ENCODE measurements at places on chromosomes 4 and X. TPM values are rescaled to one million over a fixed set of nuclear protein-coding genes. Genes with fewer than 3 reads are reported as not detected.

DNA sequence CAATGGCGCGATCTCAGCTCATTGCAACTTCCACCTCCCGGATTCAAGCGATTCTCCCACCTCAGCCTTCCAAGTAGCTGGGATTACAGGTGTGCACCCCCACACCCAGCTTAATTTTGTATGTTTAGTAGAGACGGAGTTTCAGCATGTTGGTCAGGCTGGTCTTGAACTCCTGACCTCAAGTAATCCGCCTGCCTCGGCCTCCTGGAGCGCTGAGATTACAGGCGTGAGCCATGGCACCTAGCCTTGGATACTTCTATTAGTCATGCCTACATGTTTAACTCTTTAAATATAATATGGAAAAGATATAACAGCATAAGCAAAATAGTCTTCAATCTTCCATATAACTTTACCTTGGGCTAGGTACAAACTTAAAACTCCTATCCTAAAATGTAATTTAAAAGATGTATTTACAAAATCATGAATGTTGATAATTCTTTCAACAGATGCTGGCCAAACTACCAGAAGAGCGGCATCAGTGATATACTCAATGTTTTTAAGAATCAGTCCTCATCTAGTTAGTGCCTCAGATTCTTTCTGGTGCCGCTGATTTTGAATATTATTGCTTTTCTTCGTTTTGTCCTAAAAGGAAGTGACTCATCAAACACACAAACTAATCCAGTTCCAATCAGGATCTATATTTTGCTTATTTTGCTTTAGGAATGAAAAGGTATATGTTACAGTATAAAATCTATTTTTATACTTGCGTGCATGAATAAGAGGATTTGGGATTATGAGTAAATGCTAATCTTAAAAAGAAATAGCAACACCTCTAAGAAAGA, 23.7 kb downstream of the FAM241A start:
- peaks cover 1% of the 10 kb centered on the region for H3K27me3 ChIP-seq
- no peak overlapping the region for H3K4me3 ChIP-seq
- H3K4me1 ChIP-seq = no peaks in the 10 kb centered on the region
- peaks cover 9% of the 10 kb centered on the region for H3K36me3 ChIP-seq

DNA sequence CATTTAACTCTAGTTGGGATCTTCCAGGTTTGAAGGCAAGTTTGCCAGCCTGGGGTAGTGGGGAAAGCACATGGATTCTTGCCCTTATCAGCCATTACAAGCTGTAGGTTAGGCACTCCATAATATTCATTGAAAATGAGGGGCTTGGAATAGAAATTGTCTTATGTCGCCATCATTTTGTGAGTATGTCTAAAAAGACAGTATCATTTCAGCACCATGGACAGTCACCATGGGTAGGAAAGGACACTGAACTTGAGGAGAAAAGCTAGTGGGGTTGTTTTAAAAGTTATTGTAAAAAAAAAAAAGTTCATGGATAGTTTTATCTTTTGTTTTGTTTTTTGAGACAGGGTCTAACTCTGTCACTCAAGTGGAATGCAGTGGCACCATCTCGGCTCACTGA, 356.1 kb downstream of the HNRNPD start:
- H3K27me3 ChIP-seq = no peaks in the 10 kb centered on the region
- H3K4me1 ChIP-seq = no peaks in the 10 kb centered on the region
- H3K27ac ChIP-seq = no peak overlapping the region
- no peak overlapping the region for H3K4me3 ChIP-seq
- H3K36me3 ChIP-seq = peaks cover 8% of the 10 kb centered on the region

- no peak overlapping the region for H3K27ac ChIP-seq
- DNase-seq = peak; percentile 23
- no peak overlapping the region for H3K4me3 ChIP-seq
These were observed 25.4 kb upstream of the SLAIN2 start for GRCh38 chr4:48315728-48316630.

DNA sequence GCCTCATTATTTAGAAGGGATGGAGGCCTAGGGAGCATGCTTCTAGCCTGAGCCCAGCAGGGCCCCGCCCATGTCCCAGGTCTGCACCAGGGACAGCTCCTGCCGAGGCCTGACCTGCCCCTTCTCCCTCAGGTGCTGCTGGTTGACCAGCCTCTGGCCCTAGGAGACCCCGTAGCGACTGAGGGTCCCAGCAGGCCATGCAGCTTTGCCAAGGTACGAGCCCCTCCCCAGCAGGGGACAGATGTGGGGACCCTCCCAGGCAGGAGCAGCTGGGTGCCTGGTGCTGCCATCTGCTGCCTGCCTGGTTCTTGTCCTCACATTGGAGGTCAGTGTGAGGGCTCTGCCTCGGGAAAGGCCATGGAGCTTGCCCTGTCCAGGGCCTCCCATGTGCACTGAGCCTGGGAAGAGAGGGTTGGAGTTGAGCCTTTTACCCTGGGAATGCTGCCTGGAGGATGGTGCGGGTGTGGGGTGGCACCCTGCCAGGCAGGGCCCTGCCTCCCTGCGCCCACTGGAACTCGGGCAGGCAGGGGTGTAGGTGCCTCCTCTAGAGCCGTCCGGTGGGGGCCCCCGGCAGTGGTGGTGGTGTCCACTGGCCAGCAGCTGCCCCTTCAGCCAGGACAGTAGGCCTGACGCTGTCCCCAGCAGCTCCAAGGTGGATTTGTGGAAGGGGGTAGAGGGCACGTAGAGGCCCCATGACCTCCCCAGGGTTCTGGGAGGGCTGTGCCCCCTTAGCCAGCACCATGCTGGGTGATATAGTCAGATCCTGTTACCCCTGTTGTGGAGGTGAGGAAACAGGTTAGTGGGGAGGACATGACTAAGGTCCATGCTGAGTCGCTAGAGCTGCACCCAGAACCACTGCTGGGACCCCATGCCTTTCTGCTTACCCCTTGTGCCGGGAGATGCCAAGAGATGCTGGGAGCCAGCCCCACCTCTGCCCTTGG, 2.2 kb upstream of the MSANTD1 start:
- H3K36me3 ChIP-seq = peaks cover 13% of the 10 kb centered on the region
- no peak overlapping the region for H3K4me3 ChIP-seq
- no peak for DNase-seq

DNA sequence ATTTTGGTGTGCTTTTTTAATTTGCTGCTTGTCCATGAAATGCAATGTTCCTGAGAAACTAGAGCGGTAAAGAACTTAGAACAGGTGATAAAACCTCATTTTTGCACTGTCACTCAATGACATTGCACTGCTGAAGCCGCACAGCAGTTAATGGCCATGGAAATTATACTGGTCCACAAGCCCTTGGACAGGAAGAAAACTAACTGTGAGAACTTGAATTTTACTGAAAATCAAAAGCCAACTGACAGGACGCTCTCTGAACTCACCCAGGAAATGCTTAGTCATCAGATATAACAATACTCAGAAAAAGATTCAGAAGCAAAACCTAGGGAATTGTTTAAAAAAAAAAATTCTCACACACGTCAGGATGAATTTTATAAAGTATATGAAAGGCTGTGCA, 246.4 kb upstream of the SLC7A11 start:
- no peaks in the 10 kb centered on the region for H3K36me3 ChIP-seq
- peaks cover 8% of the 10 kb centered on the region for H3K4me1 ChIP-seq
- no peak for DNase-seq
- no peak overlapping the region for H3K27ac ChIP-seq
- no peaks in the 10 kb centered on the region for H3K27me3 ChIP-seq

DNA sequence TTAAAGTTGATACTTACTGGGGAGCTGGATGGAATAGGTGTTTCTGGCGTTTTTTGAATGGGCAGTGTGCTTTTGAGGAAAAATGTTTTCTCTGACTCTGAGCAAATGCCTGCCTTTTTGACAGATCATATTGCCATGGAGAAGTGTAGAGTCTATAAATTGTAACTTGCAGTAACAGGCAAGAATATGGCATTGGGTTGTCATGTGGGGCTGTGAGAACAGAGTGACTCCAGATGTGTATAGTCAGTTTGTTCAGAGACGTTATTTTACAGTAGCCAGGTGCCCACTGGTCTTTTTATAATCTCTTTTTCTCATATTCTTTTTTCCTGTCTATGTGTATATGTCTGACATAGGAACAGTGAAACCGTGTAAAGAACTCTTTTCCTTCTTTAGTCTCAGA, 40.8 kb downstream of the RAPGEF2 start:
- H3K27me3 ChIP-seq = peaks cover 2% of the 10 kb centered on the region
- DNase-seq = no peak
- no peaks in the 10 kb centered on the region for H3K36me3 ChIP-seq
- H3K4me3 ChIP-seq = no peak overlapping the region
- H3K27ac ChIP-seq = no peak overlapping the region

- no peak overlapping the region for H3K27ac ChIP-seq
- H3K27me3 ChIP-seq = no peaks in the 10 kb centered on the region
These were observed 198.5 kb upstream of the FAM241A start for GRCh38 chr4:111946800-111947199.

Gene DCLK2
- 7.8 TPM for total RNA-seq

GRCh38 chrX:10203617-10204016, 46.8 kb downstream of the CLCN4 start:
- no peak overlapping the region for H3K27ac ChIP-seq
- H3K27me3 ChIP-seq = peaks cover 3% of the 10 kb centered on the region
- H3K4me1 ChIP-seq = no peaks in the 10 kb centered on the region
- no peak overlapping the region for H3K4me3 ChIP-seq

Gene PAGE2B
- total RNA-seq = not detected

- no peak overlapping the region for H3K4me3 ChIP-seq
- H3K36me3 ChIP-seq = no peaks in the 10 kb centered on the region
- no peak for DNase-seq
- peaks cover 1% of the 10 kb centered on the region for H3K27me3 ChIP-seq
- no peak overlapping the region for H3K27ac ChIP-seq
These were observed 104.4 kb upstream of the DCAF8L1 start for GRCh38 chrX:28085653-28086052.

DNA sequence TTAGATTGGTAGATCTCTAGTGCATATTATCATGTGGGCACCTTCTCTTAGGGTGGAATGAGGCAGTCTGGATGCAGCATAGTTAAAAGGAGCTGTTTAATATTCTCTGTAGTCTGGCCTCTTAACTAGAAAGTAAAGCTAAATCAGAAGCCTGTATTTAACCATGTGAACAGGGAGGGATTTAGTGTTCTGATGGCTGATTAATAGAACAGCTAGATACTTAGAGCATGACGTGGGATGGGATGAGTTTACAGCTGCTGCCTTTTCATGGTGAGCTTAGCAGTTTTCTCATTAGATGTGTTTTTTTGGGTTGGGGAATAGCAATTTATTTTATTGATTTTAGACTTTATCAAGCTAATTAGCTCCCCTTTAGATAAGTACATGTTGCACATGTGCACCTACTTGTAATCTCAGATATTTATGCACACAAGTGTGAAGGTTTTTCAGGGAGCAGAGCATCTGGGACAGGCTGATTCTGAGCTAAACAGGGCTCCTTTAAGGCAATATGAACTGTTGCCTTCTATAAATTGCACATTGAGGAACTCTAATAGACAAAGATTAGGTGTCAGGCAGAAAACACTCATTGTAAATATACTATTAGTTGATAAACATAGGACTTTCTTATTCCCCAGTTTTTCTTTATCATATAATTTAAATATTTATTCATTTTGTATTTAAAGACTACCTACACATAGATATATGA, 34.1 kb downstream of the YIPF6 start:
- no peaks in the 10 kb centered on the region for H3K4me1 ChIP-seq
- H3K4me3 ChIP-seq = no peak overlapping the region
- H3K36me3 ChIP-seq = no peaks in the 10 kb centered on the region
- H3K27me3 ChIP-seq = peaks cover 2% of the 10 kb centered on the region
- no peak overlapping the region for H3K27ac ChIP-seq

GRCh38 chrX:10633722-10634121, 13.3 kb upstream of the MID1 start:
- no peaks in the 10 kb centered on the region for H3K27me3 ChIP-seq
- peaks cover 3% of the 10 kb centered on the region for H3K4me1 ChIP-seq
- no peak for DNase-seq

DNA sequence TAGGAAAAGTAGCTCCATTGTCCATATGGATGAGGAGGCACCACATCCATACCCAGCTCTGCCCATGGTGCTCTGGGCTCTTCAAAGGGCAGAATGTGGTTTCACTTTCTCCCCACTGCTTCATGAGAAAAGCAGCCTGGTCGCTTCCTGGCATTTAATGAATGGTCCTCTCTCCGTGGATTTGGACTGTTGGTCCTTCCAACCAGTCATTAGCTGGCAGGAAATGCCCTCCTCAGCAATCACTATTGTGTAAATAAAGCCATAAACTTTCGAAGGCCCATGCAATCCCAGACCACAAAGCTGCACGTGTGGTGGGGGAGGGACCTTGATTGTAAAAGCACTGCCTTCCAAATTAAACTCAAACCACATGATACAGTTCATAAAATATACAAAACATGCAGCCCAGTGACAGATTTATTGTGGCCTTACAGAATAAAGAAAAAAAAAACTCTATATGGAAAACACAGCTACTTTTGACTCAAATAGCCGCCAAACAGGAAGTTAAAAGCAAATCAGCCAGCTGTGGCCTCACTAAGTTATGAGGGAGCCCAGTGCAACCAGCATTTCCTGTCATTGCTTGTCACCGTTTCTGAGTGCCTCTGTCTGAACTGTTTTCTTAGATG, 8.1 kb downstream of the MBNL3 start:
- peaks cover 14% of the 10 kb centered on the region for H3K4me1 ChIP-seq
- no peak for DNase-seq
- peak overlapping the region; percentile 90 for H3K27ac ChIP-seq
- no peaks in the 10 kb centered on the region for H3K36me3 ChIP-seq
- no peaks in the 10 kb centered on the region for H3K27me3 ChIP-seq

Gene TCEAL6
- total RNA-seq = not detected

GRCh38 chr4:109334129-109335105, 32.0 kb upstream of the COL25A1 start:
- H3K27ac ChIP-seq = no peak overlapping the region
- H3K4me1 ChIP-seq = no peaks in the 10 kb centered on the region
- no peak overlapping the region for H3K4me3 ChIP-seq

- no peaks in the 10 kb centered on the region for H3K36me3 ChIP-seq
- peaks cover 11% of the 10 kb centered on the region for H3K4me1 ChIP-seq
- H3K27me3 ChIP-seq = no peaks in the 10 kb centered on the region
- H3K27ac ChIP-seq = peak within 1 kb of the TSS; percentile 83
These were observed at the start of gene ITM2A for GRCh38 chrX:79366873-79367749. Gene ITM2A, minus strand, starts transcription at chrX:79367334. Its CDS starts 119 bp downstream, at chrX:79367215.

Gene PSAPL1
- not detected for total RNA-seq

DNA sequence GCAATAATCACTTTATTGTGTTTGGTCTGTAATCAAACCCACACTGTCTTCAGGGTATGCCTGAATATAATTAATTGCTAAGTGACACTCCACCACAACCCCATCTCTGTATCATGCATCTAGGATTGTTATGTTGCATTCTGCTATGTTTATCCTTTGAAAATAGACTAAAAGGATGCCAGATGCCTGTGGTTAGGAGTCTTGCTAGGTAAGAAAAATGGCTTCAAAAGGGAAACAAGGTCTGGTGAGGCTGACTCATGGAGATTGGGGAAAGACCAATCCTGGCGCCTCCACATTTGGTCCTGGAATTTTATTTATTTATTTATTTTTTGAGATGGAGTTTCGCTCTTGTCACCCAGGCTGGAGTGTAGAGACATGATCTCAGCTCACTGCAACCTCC, 360.5 kb upstream of the SLC7A11 start:
- DNase-seq = no peak
- no peak overlapping the region for H3K4me3 ChIP-seq
- no peaks in the 10 kb centered on the region for H3K27me3 ChIP-seq
- no peaks in the 10 kb centered on the region for H3K4me1 ChIP-seq
- H3K36me3 ChIP-seq = no peaks in the 10 kb centered on the region
- no peak overlapping the region for H3K27ac ChIP-seq

All from endothelial cell (in vitro differentiated cells).